ENCODE measurements at places on chromosomes 4 and X.

- H3K4me1 ChIP-seq, result peaks cover 8% of the 10 kb centered on the region
- H3K27me3 ChIP-seq, result no peaks in the 10 kb centered on the region
- no peak overlapping the region for H3K4me3 ChIP-seq
- H3K27ac ChIP-seq, result no peak overlapping the region
- no peaks in the 10 kb centered on the region for H3K36me3 ChIP-seq
- DNase-seq, result no peak
These were observed 11.3 kb downstream of the DOCK11 start for GRCh38 chrX:118506805-118507480.

- H3K36me3 ChIP-seq, result no peaks in the 10 kb centered on the region
- no peak for DNase-seq
These were observed 6.3 kb upstream of the ACE2 start for GRCh38 chrX:15607067-15607466.

GRCh38 chrX:45667666-45668065 is 467.0 kb upstream of the DIPK2B start:
- no peak for DNase-seq
- H3K27ac ChIP-seq, result no peak overlapping the region
- no peaks in the 10 kb centered on the region for H3K36me3 ChIP-seq

GRCh38 chrX:154092371-154092770 is 5.1 kb downstream of the MECP2 start:
- no peaks in the 10 kb centered on the region for H3K36me3 ChIP-seq
- no peak for DNase-seq
- no peaks in the 10 kb centered on the region for H3K27me3 ChIP-seq
- H3K4me3 ChIP-seq, result no peak overlapping the region
- H3K4me1 ChIP-seq, result peaks cover 48% of the 10 kb centered on the region
- no peak overlapping the region for H3K27ac ChIP-seq

GRCh38 chr4:81348778-81349094 is 123.0 kb downstream of the RASGEF1B start:
- H3K4me3 ChIP-seq, result no peak overlapping the region
- no peak for DNase-seq
- no peaks in the 10 kb centered on the region for H3K36me3 ChIP-seq
- peaks cover 8% of the 10 kb centered on the region for H3K4me1 ChIP-seq

DNA sequence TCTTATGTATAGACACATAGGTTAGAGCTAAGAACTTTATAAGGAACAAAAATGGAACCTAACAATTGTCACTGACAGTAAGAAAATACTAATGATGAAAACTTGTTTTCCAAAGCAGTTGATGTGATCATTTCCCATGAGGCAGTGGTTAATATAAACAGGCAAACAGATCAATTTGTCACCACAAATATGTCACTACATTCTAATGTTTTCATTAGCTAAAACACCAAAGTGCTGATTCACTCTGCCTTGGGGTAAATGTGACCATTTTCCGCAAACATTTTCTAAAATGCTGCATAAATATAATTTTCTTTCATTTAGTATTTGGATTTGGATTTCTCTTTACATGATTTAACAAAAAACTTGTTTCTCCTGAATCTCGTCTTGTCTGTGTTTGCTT is 408.9 kb upstream of the CTSO start:
- H3K27me3 ChIP-seq, result no peaks in the 10 kb centered on the region
- H3K27ac ChIP-seq, result no peak overlapping the region
- H3K4me3 ChIP-seq, result no peak overlapping the region
- H3K4me1 ChIP-seq, result no peaks in the 10 kb centered on the region

- no peak overlapping the region for H3K4me3 ChIP-seq
- H3K4me1 ChIP-seq, result peaks cover 25% of the 10 kb centered on the region
- no peak overlapping the region for H3K27ac ChIP-seq
- no peaks in the 10 kb centered on the region for H3K27me3 ChIP-seq
- H3K36me3 ChIP-seq, result no peaks in the 10 kb centered on the region
- no peak for DNase-seq
These were observed 7.7 kb downstream of the CPZ start for GRCh38 chr4:8600266-8600665.

DNA sequence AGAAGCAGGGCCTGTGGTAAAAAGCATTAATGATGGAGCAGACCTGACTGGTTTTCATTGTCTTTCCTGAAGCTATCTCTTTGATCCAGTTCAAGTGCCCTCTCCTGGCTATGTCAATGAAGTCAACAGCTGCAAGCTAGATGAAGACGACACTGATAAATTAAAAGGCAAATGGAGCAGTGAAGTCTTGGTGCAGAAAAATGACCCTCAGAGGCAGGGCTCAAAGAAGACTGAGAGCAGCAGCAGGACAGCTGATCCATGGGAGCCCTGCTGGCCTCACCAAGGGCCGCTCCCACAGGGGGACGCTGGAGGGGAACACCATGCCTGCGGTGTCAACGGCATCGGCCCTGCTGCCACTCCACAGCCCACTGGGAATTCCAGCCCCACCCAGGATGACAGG is 96.2 kb downstream of the RELL1 start:
- no peak overlapping the region for H3K4me3 ChIP-seq
- H3K36me3 ChIP-seq, result no peaks in the 10 kb centered on the region
- DNase-seq, result no peak

DNA sequence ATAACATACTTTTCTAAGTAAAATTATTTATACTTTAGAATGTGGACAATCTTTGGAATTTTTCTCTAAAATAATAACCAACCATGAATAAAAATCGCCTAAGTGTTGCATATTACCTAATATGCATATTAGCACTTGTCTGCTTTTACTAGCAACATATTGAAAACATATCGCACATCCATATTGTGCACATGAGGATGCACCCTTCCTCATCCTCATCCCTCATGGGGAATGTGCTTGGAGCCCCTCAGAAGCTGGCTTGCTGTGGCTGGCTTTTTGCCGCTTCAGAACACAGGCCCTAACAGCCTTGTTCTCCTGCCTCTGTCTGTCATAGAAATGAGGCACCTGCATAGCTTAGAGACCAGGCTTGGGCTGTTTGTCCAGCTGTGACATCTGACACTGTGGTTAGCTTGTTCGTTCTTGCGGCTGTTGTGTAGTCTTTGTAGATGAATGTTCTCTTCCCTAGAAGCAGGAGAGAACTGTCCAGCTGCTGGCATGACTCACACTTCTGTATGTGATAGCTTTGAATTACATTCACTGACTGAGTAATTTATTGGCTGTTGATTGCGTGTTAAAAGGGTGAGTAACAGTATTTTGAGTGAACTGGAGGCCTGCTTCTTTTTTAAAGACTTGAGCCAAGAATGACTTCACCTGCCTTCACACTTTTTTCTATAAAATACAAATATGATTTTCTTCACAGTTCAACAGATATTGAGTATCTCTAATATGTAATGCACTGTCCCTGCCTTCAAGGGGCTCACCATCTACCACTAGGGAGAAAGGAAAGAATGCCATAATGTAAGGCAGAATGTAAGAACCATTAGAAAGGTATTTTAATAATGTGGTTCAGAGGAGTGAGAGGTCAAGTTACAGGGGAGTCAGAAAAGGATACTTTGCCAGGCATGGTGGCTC is 81.9 kb downstream of the HMGB2 start:
- H3K36me3 ChIP-seq, result no peaks in the 10 kb centered on the region
- no peaks in the 10 kb centered on the region for H3K27me3 ChIP-seq
- no peak for DNase-seq

GRCh38 chr4:38673130-38673978 is 9.4 kb downstream of the KLF3 start:
- peak overlapping the region; percentile 98 for H3K27ac ChIP-seq
- no peaks in the 10 kb centered on the region for H3K36me3 ChIP-seq
- H3K4me3 ChIP-seq, result no peak overlapping the region
- peaks cover 100% of the 10 kb centered on the region for H3K4me1 ChIP-seq

- peaks cover 19% of the 10 kb centered on the region for H3K4me1 ChIP-seq
- peaks cover 4% of the 10 kb centered on the region for H3K36me3 ChIP-seq
- H3K27ac ChIP-seq, result peak overlapping the region; percentile 31
- no peaks in the 10 kb centered on the region for H3K27me3 ChIP-seq
These were observed 15.1 kb downstream of the TRAPPC2 start for GRCh38 chrX:13719192-13719856.

DNA sequence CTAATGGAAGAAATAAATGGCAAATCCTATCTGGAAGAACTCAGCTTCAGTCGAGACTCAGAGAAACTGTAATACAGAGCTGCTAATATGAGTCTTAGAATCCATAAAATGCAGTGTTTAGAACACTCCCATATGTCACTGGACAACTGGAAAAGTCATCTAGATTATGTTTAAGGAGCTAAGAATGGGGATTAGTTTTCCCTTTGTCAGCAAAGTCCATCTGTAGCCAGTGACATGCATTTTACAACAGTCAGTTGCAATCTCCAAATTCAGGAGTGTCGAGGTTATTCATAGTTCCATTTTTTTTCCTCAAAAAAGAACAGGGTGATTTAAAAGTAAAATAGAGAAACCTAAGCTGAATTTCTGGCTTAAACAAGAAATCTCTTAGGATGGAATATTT is 516.6 kb upstream of the GALNT7 start:
- no peaks in the 10 kb centered on the region for H3K27me3 ChIP-seq
- H3K36me3 ChIP-seq, result no peaks in the 10 kb centered on the region
- H3K4me3 ChIP-seq, result no peak overlapping the region
- no peak for DNase-seq
- H3K27ac ChIP-seq, result no peak overlapping the region
- no peaks in the 10 kb centered on the region for H3K4me1 ChIP-seq

- H3K4me1 ChIP-seq, result no peaks in the 10 kb centered on the region
- no peak for DNase-seq
- H3K27ac ChIP-seq, result no peak overlapping the region
- H3K4me3 ChIP-seq, result no peak overlapping the region
- no peaks in the 10 kb centered on the region for H3K27me3 ChIP-seq
These were observed 126.1 kb downstream of the FAT4 start for GRCh38 chr4:125440814-125441213.

GRCh38 chr4:75345423-75345822 is 168.8 kb downstream of the RCHY1 start:
- H3K4me1 ChIP-seq, result no peaks in the 10 kb centered on the region
- DNase-seq, result no peak
- no peaks in the 10 kb centered on the region for H3K36me3 ChIP-seq
- no peak overlapping the region for H3K4me3 ChIP-seq
- H3K27ac ChIP-seq, result no peak overlapping the region

GRCh38 chr4:88177983-88178625 is 19.7 kb upstream of the ABCG2 start:
- DNase-seq, result no peak
- H3K27ac ChIP-seq, result no peak overlapping the region
- no peaks in the 10 kb centered on the region for H3K27me3 ChIP-seq

DNA sequence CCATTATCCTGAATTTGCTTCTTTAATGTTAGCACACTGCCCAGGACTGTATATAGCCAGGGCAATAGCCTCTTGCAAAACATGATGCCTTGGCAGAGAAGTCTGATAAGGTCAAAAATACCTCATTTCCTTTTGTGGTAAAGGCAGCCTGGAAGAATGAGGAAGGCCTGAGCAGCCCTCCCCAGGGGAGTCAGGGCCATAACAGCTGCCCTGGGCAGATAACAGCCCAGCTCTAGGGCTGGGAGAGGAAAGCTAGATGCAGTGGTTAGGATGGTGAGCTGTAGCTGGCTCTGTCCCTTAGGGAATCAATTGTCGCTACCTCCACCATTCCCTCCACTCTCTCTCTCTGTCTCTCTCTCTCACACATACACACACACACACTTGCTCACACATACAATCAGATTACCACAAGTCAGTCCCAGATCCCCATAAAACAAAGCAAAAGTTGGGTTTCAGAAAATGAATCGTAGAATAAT is 29.2 kb downstream of the EFHC2 start:
- H3K27ac ChIP-seq, result no peak overlapping the region
- no peak for DNase-seq
- H3K4me3 ChIP-seq, result no peak overlapping the region
- no peaks in the 10 kb centered on the region for H3K4me1 ChIP-seq
- H3K36me3 ChIP-seq, result no peaks in the 10 kb centered on the region
- no peaks in the 10 kb centered on the region for H3K27me3 ChIP-seq

GRCh38 chr4:26482508-26483462 is 7.5 kb downstream of the CCKAR start:
- no peaks in the 10 kb centered on the region for H3K27me3 ChIP-seq
- no peak for DNase-seq
- no peaks in the 10 kb centered on the region for H3K36me3 ChIP-seq
- no peaks in the 10 kb centered on the region for H3K4me1 ChIP-seq
- no peak overlapping the region for H3K27ac ChIP-seq

DNA sequence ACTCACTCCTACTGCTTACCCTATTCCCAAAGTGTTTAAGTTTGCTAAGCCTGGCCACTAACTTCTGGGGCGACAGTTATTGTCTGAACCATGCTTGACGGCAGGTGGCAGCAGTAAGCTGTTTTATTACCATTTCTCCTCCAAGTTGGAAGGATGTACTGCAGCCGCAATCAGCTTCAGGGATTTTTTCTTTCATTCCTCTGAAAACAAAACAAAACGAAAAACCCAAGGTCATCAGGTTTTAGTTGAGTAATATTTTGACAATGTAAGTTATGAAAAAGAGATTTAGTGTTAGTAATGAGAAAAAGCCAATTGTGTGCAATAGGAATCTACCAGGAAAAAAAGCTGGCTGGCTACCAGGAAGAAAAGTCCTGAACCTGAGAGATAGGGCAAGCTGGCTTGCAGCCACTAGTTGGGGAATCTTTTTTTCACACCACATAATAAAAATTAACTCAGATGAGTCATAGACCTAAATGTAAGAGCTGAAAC is 13.2 kb upstream of the RAB9B start:
- H3K4me3 ChIP-seq, result no peak overlapping the region
- no peak overlapping the region for H3K27ac ChIP-seq
- no peaks in the 10 kb centered on the region for H3K36me3 ChIP-seq
- DNase-seq, result no peak
- H3K27me3 ChIP-seq, result no peaks in the 10 kb centered on the region

- H3K4me1 ChIP-seq, result no peaks in the 10 kb centered on the region
- no peak overlapping the region for H3K4me3 ChIP-seq
- H3K36me3 ChIP-seq, result no peaks in the 10 kb centered on the region
- H3K27me3 ChIP-seq, result no peaks in the 10 kb centered on the region
- H3K27ac ChIP-seq, result no peak overlapping the region
- DNase-seq, result no peak
These were observed 703.7 kb upstream of the PCDH10 start for GRCh38 chr4:132445386-132445785.

DNA sequence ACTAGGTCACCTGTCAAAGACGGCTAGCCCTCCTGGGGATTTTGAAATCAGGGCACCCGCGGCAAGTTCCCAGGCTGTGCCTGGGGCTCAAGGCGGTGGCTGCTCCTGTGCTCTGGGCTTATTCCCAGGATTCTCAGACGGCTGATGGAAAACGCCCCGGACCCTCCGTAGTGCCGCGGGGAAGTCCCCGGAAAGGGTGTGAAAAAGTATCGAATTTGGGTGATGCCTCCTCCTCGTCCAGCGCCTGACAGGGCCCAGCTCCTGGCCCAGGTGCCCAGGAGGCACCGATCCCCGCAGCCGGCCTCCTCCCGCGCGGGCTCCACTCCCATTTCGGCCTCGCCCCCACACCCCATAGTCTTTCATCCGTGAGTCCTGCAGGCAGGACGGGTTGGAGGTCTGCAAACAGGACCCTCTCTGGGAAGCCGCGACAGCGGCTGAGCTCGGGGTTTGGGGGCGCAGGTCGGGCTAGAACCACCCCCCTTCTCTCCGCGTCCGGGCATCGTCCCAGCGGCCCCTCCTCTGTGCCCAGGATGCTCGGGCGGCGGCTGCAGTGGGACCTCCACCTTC is 1.1 kb upstream of the NSG1 start:
- H3K36me3 ChIP-seq, result no peaks in the 10 kb centered on the region
- H3K27me3 ChIP-seq, result no peaks in the 10 kb centered on the region
- peak overlapping the region; percentile 60 for H3K4me3 ChIP-seq
- DNase-seq, result no peak
- no peak overlapping the region for H3K27ac ChIP-seq

Data from vagina (tissue), 2 donors.